ENCODE measurements at places on chromosomes 7 and 10. TPM values are rescaled to one million over a fixed set of nuclear protein-coding genes. Genes with fewer than 3 reads are reported as not detected.

DNA sequence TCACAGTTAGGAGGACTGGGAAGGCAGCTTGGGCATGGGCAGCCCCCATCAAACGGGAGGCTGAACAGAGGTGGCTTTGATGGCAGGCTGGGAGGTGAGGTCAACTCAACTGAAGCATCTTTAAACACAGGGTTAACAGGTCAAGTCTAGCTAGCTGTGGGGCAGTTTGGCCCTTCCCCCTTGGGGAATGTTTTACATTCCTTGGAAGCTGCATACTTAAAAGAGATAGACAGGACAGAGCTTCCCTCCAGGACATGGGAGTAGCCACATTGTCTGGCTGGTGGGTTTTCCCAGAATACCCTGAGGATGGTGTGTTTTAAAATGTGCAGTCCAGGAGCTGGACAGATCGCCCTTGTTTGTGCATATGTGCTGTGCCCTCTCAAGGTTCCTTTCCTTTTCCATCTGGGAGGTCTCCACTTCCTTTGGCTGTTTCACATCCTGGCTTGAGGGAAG, 6.8 kb upstream of the RASSF4 start:
- DNase-seq, result no peak
- H3K36me3 ChIP-seq, result no peaks in the 10 kb centered on the region
- no peak overlapping the region for H3K27ac ChIP-seq
- peaks cover 3% of the 10 kb centered on the region for H3K4me1 ChIP-seq

IFIT1 gene
- 9.0 TPM for total RNA-seq

DNA sequence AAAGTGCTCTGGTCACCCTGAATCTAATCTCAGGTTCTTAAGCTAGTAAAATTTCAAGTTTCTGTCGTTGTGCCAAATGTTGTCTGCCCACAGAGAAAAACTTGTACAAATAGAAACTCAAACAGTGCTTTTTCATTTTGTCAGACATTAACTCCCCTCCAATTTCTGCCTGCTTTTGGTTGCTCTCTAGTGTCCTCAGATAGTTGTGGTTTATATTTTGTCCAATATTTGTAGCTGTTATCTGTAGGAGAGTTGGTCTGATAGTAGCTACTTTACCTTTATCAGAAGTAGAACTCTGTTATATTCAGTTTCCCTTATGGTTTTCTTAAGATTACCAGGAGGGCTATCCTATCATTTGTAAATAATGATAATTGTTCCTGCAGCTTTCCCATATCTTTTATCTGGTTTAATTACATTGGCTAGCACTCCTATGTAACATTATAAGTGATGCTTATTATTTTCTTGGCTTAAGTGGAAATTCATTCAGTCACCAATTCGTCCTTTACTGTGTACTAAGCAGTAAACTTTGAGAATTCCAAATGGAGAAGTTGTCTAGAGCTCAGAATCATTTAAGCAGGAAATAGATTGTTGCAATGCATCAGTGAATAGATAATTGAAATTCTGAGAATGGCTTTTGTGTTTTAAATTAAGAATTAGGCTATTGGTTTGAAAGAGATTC, 91.0 kb downstream of the ANKIB1 start:
- H3K4me3 ChIP-seq, result no peak overlapping the region
- no peaks in the 10 kb centered on the region for H3K4me1 ChIP-seq
- no peaks in the 10 kb centered on the region for H3K27me3 ChIP-seq
- H3K36me3 ChIP-seq, result no peaks in the 10 kb centered on the region
- no peak overlapping the region for H3K27ac ChIP-seq
- no peak for DNase-seq

PTPN20 gene
- 6.6 TPM for total RNA-seq

GRCh38 chr7:102012941-102013461, 195.6 kb downstream of the CUX1 start:
- DNase-seq, result no peak
- H3K27me3 ChIP-seq, result no peaks in the 10 kb centered on the region
- H3K4me3 ChIP-seq, result peak overlapping the region; percentile 6
- H3K27ac ChIP-seq, result peak overlapping the region; percentile 31

GDF2 gene
- not detected for total RNA-seq
